Fibroblast of skin of back (primary cell): ENCODE measurements at places on chromosomes 12 and 14.

- no peak for DNase-seq
Measured at GRCh38 chr14:67508956-67509355, 20.4 kb upstream of the TMEM229B start.

DNA sequence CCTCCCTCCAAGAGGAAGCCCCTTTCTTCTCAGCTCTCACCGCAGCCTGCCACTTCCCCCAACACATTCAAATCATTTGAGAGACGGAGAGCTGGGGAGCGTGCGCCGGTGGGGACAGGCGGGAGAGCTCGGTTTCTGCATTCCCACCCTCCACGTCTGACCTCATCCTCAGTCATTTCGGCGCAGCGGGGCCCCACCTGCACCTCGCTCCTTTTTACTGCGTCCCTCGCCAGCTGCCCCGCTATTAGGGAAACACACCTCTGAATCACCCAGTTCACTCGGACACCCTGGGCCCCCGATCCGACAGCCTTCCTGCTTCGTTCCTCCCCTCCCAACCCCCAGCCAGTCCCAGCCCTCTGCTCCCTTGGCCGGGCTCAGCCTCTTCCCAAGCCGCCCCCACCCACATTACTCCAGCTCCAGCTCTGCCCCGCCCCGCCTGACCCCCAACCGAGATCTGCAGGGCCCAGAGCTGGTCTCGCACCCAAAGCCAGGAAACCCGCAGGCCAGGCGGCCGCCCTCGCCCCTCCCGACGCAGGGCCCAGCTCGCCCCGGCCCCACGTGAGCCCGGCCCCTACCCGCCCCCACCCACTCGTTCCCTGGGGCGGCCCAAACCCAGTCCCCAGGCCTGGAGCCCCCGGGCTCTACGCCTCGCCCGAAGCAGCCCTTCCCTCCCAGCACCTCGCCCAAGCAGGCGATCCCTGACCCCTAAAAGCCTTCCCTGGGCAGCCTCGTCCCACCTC is 783 bp downstream of the CORO1C start:
- DNase-seq, result peak; percentile 87

- DNase-seq, result no peak
Measured at GRCh38 chr12:59401862-59402261, 194.0 kb upstream of the SLC16A7 start.

DNA sequence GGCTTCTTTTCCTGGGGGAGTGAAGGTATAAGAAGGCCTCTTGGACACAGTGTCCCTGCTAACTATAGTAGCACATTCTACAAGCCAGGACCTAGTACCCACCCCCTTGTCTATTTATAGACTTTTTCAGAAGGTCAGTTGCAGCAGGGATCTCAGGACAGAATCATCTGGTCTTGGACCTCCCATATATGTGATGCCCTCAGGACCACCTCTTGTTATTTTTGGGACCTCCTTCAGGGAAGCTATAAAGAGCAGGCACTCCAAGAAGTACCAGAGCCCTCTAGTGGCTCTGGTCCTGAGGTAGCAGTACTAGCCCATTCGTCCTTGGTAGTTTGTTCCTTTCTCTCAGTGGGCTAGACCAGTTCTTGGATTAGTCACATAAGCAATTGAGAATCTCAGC is 4.3 kb downstream of the COQ10A start:
- DNase-seq, result peak; percentile 33

- no peak for DNase-seq
Measured at GRCh38 chr12:111091051-111091450, 170.7 kb upstream of the MYL2 start.

- DNase-seq, result peak; percentile 46
Measured at GRCh38 chr12:77734214-77734883, 96.3 kb upstream of the NAV3 start.

GRCh38 chr12:19185262-19185929 is 55.9 kb downstream of the PLEKHA5 start:
- no peak for DNase-seq

GRCh38 chr14:103007555-103007954 is 49.8 kb downstream of the CDC42BPB start:
- DNase-seq, result no peak

GRCh38 chr12:44673811-44674210 is 202.3 kb downstream of the NELL2 start:
- DNase-seq, result no peak

DNA sequence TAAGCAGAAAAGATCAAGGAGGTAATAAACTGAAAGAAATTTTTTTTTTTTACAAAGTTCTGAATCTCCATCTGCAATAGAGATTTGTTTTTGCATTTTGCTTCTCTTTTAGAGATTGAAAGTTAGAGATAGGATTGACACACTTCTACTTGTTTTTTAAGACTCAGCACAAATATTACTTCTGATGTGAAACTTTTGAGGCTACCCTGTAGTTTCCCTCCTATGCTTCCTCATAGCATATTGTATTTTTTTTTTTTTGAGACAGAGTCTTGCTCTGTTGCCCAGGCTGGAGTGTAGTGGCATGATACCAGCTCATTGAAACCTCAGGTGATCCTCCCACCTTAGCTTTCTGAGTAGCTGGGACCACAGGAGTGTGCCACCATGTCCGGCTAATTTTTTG is 32.1 kb upstream of the SGPP1 start:
- DNase-seq, result no peak

DNA sequence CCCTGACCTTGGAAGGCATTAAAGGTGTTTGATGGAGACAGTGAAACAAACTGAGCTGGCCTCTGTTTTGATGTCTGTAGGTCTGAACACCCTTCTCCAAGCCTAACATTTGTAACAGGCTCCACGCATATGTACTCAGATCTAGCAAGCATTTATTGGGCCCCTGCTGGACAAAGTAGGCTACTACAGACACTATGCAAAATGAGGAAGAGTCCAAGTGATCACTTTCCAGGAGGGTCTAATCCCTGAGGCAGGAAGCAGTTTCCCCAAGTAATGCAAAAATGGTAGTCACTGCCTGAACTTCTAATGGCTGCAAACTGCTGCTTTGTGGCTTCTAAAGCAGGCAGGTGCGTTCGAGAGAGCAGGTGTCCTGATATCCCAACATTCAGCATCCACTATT is 405.8 kb downstream of the MED13L start:
- peak; percentile 21 for DNase-seq
